Esophagus squamous epithelium (tissue), 5 donors: ENCODE measurements at places on chromosomes 11 and 22.

DNA sequence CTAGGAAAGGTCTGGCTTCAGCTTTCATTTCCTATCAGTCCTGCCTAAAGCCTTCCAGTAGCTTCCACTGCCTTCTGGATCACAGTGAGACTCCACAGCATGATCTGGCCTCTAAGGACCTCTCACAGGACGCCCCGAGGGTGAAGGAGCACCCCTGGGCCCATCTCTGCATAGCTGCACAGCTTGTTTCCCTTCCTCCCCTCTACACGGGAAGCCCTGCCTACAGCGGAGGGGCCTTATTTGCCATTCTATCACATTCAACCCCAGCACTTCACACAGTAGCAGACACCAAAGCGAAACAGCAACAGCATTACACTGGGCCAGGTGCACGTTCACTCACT, 162.3 kb upstream of the GRK3 start:
- no peak for DNase-seq

GRCh38 chr11:114925591-114925990, 247.3 kb downstream of the NXPE2 start:
- DNase-seq, result no peak

- DNase-seq, result no peak
Observed at GRCh38 chr11:113202431-113202830, 112.0 kb upstream of the TTC12 start.

- no peak for DNase-seq
Observed at GRCh38 chr22:50211147-50211546, 10.3 kb downstream of the SELENOO start.

- DNase-seq, result no peak
Observed at GRCh38 chr11:61791737-61792309, 576 bp downstream of the TMEM258 start.

DNA sequence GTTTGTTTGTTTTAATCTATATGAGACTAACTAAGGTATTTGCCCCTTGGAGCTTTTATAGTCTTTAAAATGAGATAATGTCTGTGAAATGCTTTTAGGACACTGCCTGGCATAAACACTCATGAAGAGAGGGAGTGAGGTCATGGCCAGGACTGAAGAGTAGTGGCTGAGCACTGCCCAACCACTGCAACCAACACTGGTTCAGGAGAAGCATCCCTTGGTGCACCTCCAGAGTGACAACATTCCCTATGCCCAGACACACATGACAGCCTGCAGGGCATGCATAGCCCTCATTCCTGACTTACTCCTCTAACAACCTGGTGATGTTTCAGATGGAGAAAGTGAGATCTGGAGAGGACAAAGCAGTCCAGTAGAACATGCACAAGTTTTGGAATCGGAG, 36.1 kb downstream of the ME3 start:
- no peak for DNase-seq

GRCh38 chr11:640021-640706, 3.1 kb downstream of the DRD4 start:
- DNase-seq, result no peak

DNA sequence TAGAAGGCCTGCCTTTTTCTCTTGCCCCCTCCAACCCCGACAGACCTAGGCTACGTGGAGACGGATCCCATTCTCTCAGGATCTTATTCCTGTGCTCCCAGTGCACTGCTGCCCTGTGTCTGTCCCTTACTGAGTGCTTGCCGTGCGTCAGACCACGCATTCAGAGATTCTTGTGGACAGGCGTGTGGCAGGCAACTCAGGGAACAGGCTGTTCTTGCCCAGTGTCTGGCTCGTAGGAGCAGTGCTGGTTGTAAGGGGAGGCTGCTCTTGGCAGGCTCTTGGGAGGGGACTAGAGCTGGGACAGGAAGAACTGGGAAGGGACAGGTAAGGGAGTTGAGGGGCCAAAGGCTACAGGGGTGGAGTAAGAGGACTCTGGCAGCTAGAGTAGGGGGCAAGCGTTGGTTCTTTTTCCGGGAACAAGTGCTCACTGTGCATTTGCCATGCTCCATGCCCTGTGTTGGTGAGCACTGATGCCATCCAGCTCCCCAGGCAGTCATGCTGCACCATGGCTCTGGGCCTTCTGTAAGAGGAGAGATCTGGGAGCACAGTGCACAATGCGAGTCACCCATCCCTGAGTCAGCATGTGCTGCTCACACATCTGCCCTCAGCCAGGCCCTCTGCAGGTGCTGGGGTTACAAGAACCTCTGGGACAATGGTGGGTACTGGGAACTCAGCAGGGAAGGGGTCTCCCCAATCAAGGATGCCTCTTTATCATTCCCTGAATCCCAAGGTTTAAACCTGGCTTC, 119.1 kb downstream of the TBC1D22A start:
- DNase-seq, result no peak

DNA sequence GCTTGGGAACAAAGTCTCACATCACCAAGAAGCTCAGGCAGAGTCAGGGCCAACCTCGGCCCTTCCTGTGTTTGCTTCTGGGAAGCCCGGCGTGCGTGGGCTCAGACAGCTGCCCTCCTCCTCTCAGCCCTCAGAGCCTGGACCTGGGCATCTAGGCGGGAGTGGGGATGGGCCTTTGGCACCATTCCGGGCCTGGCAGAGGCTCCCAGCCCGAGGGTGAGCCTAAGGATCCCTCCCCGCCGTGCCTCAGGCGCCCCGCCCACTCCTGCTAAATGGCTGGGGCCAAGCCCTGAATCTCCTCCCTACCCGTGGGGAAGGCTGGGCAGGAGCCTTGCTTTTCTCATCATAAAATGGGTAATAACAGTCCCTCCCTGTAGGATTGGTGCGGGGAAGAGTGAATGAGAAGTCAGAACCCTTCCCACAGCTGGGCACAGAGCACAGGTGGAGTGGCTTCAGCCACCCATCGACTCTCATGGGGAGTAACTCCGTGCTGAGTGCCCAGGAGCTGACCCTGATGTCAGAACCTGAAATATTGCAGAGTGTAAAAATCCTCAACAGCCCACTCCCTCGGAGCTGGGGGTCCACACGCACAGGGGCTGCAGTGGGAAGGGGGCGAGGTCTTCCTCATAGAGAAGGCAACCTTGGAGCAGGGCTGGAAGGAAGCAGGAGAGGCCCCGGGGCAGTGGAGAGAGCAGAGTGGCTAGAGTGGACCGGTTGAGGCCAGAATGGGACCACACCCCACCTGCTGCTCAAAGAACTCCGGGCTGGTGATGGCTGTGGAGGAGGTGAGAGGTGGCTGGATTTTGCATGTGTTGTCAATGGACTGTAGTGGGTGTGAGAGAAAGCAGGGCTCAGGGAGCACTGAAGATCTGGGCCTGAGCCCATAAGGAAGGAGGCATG, 18.8 kb upstream of the CDKN1C start:
- no peak for DNase-seq

- DNase-seq, result no peak
Observed at GRCh38 chr11:95849087-95849825, 59.0 kb downstream of the CEP57 start.

DNA sequence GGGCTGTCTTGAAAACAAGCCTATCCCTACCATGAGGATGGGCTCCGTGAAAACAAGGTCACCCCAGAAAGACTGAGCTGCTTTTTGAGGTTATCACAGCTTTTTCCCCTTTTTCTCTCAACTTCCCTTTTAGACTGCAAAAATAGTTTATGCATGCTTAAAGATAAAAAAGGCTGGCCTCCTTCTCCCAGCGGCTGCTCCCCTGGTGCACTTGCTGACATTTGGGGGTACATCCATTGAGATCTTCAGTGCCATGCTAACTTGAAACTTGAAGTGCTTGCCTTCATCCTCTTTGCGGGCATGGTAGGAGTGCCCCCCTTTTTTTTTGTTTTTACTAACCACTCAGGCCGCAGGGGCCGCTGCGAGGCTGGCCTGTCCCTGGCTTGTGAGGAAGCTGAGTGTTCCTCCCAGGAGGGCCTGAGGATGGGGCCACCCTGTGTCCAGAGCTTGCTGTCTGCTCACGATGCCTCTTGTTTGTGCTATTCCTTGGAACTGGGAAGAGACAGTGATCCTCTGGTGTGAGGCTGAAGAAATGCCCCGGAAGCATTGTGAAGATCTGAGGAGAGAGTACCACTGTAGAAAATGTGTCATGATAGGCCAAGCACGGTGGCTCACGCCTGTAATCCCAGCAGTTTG, 2.2 kb downstream of the TANGO2 start:
- no peak for DNase-seq

DNA sequence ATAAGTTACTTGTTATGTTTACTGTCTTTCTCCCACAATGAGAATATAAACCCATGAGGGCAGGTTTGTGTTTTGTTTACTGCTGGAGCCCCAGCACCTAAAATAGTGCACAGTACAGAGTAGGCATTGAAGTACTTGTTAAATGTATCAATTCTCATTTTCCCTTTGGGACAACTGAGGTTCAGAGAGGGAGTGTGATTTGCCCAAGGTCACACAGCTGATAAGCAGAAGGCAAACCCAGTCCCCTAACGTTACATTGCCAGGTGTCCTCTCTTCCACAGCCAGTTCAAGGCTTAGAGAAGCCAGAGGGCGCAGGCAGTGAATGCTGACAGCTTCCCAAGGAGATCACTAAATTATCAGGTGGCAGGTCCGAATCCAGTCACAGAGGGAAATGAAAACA, 16.8 kb downstream of the ZMAT5 start:
- no peak for DNase-seq

- DNase-seq, result no peak
Observed at GRCh38 chr11:3357302-3357701, 21.6 kb downstream of the ZNF195 start.

DNA sequence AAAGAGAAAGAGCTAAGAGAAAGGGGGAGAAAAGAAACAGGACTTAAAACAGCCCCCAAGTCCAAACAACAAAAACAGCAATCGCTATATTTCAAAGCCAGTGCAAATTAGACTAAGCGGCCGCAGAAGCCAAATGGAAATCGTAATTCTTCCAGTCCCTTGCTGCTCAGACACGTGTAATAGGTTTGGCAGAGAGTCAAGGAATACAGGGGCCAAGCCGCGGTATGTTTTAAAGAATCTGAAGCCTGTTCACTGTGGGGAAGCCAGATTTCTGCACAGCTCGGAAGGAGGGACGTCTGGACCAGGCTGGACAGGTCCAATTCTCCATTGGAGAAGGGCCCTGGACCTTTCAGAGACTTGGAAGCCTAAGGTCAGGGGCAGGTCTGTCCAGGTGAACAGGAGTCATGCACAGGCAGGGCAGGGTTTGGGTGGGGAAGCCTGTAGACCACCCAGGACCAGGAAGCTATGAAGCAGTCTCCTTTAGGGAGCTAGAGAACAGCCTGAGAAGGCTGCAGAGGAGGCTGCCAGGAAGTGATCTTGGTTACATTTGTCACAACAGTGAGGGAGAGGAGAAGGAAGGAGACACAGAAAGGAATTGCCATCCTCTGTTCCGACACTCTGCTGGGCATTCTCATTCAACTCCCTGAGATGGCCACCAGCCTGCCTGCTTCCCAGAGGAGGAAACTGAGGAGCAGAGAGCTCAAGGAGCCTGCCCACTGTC, 265.5 kb upstream of the ISX start:
- DNase-seq, result no peak

DNA sequence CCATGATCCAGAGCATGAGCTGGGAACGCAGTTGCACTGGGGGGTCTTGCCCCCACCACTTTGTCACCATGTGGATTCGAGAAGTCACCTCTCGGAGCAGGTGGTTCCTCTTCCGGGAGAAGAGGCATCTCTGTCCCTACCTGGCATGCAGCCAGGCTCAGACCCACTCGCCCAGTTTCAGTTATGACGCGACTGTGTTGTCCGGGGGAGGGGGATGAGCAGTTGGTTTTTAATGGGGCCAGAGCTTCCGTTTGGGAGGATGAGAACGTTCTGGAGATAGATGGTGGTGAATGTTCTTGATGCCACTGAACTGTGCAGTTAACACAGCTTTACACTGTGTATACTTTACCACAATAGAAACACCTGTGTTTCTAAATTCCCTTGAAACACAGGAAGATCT, 41.5 kb downstream of the DHCR7 start:
- no peak for DNase-seq
